SJSA1 (cell line): ENCODE measurements at places on chromosomes 2 and 18. TPM values are rescaled to one million over a fixed set of nuclear protein-coding genes. Genes with fewer than 3 reads are reported as not detected.

GRCh38 chr2:37766106-37766505 is 94.7 kb upstream of the CDC42EP3 start:
- DNase-seq: peak; percentile 66

DNA sequence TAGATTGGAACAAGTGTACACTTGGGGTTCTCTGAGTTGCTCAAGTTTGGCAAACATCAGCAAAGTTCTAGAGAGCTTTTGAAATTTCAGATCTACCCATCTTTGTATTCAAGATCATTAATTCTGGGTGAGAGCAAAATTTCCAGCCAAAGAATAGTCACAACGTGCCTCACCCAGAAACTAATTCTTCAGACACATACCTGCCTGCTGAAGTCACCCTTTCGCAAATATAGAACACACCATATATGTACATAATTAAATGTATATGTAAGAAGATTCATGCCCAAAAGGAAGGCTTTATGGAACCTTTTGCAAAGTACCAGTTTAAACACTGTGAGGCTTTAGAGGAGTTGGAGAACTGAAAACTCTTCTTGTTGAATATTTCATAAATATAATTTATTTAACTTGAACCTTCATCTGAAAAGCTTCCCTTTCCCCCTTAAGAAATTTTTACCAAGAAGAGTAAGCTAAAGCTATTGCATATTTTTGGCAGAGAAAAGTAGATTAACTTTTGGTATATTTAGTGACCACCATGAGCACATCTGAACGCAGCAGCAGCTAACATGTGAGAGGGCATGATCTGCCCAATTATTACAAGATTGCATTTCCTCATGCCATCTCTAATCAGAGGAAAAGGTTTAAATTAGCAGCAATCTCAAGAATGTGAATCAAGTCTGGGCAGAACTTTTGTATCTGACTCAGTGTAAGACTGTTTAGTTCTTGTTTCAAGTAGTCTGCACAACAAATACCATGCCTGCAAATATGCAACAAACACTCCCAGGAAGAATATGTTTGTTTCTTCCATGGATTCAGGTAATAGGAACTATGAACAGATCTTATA is 8.2 kb downstream of the RND3 start:
- DNase-seq: no peak

DNA sequence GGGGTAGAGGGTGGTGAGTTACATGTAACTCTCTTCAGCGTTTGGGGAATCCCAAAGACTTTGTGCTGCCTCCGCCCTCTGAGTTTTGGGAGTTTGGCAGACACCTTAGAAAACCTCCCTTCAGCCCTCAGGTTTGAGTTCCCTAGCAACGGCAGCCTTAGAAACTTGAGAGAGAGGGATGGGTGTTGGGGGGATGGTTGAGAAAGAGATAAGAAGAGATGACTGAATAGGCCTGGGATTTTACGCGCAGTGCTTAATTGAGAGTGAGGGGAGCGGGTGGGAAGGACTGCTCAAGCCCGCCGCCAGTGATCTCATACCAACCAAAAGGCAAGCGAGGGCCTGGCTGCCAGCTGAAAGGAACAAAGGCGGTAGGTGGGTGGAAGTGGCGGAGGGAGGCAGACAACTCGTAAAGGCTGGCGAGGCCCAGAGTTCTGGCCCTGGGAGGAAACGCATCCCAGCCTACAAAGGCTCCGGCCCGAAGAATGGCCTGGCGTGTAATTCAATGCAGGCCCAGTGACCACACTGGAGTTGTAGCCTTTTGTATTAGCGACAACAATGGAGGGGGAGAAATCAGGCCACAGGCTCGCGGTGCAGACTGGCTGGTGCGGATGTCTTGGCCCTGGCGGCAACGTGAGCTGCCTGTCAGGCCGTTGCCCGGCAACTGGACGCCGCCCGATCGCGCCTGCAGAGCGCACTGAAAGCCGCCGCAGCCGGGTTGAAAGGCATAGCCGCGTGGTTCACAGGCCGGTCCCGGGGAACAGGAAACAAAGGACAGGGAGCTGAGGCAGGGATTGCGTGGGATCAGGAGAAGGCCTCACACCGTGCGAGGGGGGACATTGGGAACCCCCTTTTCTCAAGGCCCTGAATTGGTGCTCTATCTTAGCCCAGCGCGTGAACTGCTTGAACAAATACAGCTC is 39.9 kb upstream of the DARS1 start:
- DNase-seq: peak; percentile 90

DNA sequence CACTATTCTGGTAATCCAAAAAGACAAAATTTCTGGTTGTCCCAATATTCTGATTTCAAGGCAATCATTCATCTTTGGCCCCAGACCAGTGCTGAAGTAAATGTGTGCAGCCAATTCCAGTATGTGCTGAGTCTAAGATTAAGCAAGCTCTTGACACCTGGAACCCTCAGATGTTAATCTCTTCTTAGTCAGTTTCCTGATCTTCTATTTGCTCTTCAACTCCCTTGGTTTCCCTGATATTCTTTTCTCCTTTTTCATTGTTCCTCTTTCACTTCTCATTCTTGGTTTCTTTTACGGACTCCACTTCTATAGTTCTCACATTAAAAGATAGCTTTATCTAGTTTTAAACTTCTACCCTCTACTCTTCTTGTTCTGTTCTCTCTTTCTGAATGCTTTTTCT is 445.7 kb upstream of the FANCL start:
- no peak for DNase-seq

DNA sequence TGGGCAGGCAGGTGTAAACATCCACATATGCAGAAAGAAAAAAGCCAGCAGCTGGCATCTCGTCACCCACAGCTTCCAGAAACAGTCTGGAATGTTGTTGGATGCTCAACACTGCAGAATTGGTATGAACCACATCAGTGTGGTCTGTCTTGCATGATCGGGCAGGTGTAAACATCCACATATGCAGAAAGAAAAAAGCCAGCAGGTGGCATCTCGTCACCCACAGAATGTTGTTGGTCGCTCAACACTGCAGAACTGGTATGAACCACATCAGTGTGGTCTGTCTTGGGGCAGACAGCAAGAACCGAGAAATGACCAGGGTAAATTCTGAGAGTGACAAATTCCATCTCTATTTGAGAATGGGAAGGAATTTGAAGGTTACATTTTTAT is 39.6 kb downstream of the DOCK10 start:
- no peak for DNase-seq

DNA sequence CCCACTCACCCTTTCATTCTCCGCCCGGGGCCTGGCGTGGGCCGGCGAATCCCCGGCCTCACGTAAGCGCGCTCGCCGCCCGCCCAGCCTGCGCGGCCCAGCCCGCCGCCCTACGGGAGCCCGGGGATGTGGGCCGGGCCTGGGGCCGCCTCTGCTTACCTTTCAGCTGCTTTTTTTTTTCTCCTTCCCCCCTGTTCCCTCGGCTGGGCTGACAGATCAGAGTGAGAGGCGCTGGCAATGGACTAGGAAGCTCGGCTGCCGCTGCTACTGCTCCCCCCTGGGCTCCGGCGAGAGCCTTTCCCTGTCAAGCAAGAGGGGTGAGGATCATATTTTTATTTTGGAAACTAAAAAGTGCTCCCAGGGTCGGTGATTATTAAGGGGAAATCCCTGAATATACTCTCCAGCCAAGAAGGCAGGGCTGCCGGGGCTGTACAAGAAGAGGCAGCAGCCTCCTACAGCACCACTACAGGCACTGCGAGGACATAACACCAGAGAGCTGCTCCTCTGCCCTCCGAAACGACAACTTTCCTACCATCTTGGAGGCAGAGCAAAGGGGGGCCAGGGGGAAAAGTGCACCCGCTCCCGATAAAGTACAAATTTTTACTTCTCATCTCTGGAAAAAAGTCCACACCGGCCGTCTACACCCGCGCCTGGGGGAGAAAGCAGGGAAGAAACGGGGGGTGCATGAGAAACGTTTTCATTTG is at the start of gene INO80D:
Gene INO80D (minus strand): TSS at position 433 of the 704 bp plus-strand sequence. CDS start 23,158 bp downstream, outside the sequence.
- peak; percentile 80 for DNase-seq

The GBX2 gene
- 13.0 and 18.0 TPM in 2 replicates for total RNA-seq

The CNNM3 gene
- total RNA-seq: 3.0 and 5.3 TPM in 2 replicates
